ENCODE measurements at places on chromosomes 5 and 9.

DNA sequence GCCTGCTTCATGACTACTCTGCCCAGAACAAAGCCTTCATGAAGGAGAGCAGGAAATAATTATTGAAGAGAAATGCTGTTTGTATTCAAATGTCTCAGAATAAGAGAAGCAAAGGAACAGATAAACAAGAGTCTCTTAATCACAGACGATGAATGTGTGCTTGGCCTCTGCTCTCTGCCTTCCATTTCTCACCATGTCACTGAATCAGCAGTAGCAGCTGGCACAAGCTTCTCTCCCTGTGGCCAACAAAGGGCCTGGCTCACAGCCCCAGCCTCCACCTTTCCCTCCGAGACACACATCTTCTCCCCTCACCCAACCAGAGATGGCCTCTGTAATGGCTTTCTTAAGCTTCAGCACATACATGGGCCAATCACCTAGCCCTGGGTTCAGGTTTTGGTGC, 128.1 kb upstream of the SLIT3 start:
- DNase-seq, result no peak

DNA sequence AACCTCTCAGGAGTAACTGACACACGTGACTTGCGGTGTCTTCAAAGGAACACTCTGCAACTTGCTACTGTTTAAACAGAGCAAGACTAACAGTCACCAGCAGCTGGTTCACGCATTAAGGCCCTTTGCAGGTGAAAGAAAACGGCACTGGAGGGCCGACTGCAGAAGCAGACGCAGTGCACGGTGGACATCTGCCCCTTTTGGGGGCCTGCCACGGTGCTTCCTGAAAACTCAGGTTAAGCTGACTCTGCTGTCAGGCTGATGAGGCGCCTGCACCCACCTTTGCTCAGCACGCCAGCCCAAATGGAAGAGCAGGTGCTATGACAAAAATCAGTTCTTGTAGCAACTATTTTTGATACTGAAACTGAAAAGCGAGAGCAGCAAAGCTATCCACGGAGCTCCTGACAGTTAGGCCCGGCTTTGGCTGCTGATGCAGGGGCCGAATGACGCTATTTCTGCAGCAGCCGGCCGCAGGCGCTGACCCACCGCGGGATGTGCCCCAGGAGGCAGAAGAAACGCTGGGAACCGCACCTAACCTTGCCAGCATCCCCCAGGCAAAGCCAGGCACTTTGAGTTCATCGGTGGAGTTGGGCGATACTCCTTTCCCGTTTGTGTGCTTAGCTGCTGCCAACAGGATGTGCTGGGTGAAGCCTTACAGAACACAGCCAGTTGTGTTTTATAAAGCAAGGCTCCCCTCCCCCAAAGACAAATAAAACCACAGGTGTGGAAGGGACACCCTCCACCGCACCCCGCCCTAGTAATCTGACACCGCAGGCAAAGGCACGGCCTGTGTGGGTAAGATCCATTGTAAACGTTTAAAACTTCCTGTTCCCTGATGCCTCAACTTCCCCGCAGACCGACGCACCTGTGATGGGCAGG, 21.1 kb upstream of the TERT start:
- DNase-seq, result no peak

DNA sequence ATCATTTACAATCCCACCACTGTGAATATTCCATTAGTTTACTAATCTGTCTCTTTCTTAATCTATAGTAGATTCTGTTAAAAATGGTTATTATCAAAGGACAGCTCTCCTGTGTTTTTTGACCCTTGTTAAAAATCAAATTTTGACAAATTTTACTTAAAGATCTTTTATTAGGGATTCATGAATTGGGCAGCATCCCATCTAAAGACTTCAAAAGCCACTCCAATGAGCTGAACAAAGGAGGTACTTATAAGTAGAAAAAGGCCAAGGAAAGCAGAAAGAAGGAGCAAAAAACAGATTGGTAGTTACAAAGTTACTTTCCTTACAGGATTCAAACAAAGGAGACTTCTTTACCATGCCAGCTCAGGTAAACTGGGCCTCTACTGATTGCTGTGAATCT, 44.5 kb upstream of the PTPDC1 start:
- DNase-seq, result no peak

- no peak for DNase-seq
Observed at GRCh38 chr5:74040811-74041491, 415.0 kb downstream of the ARHGEF28 start.

DNA sequence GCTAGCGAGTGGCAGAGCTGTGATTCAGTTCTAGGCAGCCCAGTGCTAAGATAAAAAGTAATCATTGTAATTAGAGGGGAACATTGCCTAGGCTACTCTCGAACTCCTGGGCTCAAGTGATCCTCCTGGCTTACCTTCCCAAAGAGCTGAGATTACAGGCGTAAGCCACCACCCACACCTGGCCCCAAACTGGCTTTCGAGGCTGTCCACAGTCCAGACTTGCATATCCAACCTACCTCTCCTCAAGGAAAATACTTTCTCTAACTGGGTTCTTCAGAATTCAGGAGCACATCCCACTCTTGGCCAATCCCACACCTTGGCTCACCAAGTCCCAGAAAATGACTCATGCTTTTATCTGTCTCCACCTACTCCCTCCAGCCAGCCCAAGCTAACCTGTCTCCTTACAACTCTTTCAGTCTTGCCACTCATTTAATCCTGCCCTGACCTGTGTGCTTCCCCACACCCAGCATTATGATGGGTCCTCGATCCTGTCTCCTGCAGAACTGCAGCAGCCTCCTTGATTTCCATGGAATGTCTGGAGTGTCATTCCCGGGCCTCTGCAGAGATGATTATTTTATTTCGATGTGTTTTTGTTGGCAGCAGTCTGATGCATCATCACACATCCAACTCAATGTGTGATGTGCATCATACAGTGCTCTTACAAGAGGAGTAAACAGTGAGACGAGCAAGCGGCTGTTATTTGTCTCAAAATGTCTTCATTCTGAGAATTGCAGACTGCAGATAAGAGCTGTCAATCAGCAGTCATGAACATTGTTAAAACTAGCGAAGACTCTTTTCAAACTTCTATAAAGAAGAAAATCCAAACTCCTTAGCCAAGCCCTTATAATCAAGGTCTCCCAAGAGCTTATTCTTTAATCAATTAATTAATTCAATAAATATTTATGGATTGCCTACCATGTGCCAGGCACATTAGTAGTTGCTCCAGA, 167.3 kb downstream of the SEC61B start:
- no peak for DNase-seq

GRCh38 chr5:149667084-149667828, 62.9 kb upstream of the PPARGC1B start:
- DNase-seq, result no peak

DNA sequence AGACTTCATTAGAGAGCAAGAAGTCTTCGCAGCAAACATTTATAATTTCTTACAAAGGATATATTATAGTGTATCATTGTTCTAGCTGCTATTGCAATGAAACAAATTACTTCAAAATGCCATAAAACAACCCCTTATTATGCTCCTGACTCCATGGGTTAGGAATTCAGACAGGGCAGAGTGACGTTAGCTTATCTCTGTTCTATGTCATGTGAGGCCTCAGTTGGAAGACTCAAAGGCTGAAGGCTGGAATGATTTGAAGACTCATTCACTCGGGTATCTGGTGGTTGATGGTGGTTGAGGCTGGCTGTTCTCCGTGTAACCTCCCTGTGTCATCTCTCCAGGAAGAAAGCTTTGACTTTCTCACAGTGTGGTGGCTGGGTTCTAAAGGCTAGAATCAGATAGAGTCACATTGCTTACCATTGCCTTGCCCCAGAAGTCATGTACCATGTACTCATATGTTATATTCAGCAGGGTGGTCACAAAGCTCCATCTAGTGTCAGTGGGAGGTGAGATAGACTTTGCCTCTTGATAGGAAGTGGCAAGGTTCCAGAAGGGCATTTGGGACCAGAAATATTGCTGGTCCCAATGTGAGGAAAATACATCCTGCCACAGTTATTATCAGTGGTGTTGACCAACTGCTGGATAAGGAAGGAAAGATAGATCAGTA, 226.9 kb downstream of the TMEM38B start:
- no peak for DNase-seq

- DNase-seq, result no peak
Observed at GRCh38 chr9:122086873-122087272, 6.2 kb downstream of the TTLL11 start.

- no peak for DNase-seq
Observed at GRCh38 chr9:36924757-36925432, 109.2 kb downstream of the PAX5 start.

- no peak for DNase-seq
Observed at GRCh38 chr9:1057910-1058309, 7.8 kb downstream of the DMRT2 start.

DNA sequence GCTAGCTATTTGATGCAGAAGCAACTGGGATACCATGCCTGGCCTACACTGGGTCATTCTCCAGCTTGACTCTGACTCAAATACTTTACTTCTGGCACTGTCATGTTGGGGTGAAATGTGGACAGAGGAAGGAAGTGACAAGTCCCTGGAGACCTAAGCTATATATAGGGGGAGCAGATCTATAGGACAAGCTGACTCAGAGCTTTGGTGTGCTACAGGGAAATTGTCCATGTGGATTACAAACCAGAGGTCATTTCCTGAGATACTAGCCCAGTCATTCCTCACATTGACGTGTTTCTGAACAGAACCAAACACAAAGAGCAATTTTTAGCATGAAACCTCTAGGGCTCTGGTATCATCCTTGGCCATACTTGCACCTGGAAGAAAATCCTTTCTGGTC, 531.6 kb upstream of the CLINT1 start:
- DNase-seq, result no peak

DNA sequence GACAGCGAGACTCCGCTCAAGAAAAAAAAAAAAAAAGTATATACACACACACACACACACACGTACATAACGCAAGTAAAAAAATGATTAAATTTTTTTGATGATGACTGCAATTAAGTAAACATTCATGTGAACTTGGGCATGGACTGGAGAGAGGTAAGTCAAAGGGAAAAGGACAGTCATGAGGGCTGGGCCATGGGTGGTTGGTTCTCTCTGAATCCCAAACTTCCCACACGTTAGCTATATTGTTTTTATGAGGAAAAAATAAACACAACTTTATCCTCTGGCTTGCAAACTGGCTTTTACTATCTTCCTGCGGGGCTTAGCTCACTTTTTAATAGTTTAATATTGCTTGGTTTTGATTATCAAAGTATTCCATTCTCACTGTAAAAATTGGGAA, 53.7 kb downstream of the GOLM1 start:
- DNase-seq, result no peak

GRCh38 chr5:7473668-7474215, 77.8 kb downstream of the ADCY2 start:
- no peak for DNase-seq

DNA sequence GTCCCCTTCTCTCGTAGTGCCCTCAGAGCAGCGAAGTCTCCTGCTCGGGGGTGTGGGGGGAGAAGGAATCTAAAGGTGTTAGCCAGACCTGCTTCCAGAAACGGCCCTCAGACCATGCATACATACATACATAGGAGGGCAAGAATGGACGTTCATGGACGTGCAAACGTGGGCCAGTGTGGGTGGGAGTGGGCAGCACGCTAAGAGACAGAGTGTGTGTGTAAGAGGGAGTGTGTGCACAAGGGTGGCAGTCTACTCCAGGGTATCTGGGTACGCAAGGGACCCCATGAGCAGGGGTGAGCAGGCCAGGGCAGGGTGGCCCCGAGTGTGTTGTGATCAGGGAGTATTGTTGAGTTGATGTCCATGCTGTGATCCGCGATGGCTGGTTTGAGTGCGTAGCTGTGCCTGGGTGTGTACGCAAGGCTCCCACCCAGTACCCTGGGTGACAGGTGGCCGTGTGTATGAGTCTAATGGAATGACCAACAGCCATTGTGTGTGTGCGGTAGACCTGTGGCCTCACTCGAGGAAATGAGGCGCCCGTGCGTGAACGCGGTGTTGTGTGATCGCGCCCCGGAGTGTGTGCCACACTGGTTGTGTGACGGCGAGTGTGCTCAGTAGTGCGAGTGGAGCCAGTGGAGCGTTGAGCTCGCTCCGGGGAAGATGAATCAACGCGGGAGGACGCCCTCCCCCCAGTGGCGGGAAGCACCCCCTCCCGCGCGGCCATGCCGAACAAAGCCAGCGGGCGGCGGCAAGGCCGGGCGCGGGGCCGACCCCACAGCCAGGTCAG, 826 bp downstream of the GPRIN1 start:
- DNase-seq, result no peak

DNA sequence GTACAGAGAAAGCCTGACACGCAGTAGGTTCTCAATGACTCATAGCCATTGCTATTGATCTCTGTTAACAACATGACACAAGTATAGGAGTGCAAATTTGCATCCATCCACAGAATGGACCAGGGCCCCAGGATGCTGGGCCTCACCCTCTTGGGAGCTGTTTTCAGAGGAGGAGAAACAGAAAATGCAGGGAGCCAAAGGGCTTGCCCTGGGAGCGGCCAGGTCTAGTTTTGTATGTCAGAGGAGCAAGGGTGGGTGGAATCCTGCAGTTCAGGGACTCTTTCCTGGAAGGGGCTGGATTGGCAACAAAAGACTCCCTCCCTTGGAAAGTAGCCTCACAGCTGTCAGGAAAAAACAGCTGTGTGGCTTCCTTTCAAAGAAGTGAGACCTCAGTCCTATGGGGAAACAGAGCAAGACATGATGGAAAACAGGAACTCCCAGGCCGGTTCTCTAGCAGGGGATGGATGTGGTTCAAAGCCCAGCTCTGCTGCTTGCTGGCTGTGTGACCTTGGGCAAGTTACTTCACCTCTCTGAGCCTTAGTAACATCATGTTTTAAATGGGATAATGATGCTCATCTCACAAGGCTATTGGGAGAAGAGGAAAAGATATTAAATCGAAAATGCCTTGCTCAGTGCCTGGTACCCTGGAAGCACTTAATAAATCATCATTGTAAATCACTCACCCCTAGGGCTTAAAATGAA, 50.5 kb upstream of the SH3PXD2B start:
- no peak for DNase-seq

- DNase-seq, result peak; percentile 85
Observed at GRCh38 chr5:50667653-50668595, 1.5 kb downstream of the PARP8 start.

GRCh38 chr9:115442054-115442453, 324.1 kb upstream of the TNC start:
- DNase-seq, result no peak

DNA sequence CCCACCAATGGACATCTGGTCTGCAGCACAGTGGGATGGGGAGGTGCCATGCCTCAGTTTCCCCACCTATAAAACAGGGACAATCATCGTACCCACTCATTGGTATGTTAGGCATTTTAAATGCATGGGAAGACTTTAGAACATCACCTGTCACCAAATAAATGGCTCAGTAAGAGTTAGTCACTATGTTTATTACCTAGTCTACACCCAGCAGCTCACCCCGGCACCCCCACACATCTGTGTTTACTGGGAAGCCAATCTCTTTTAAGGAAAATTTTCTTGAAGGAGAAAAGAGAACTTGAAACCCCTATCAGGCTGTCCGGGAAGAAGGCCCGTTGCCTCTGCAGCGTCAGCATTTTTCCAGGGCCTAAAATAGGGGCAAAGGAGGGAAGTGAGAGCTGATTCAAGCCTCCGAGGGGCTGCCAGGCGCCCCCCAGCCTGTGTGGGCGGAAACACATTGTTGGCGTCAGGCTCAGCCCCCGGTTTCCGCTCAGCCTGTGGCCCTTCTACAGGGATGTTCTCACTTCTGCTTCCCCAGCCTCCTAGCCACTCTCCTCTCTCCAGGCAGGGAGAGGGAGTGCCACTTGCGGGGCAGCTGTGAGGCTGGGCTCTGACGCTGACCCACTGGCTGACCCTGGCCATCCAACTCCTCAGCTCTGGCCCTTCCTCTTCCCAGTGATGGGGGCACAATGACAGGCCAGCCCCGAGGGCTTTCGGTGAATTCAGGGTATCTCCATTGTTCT, 4.6 kb downstream of the CSF1R start:
- peak; percentile 19 for DNase-seq
